ENCODE measurements at places on chromosomes 7 and 10.

DNA sequence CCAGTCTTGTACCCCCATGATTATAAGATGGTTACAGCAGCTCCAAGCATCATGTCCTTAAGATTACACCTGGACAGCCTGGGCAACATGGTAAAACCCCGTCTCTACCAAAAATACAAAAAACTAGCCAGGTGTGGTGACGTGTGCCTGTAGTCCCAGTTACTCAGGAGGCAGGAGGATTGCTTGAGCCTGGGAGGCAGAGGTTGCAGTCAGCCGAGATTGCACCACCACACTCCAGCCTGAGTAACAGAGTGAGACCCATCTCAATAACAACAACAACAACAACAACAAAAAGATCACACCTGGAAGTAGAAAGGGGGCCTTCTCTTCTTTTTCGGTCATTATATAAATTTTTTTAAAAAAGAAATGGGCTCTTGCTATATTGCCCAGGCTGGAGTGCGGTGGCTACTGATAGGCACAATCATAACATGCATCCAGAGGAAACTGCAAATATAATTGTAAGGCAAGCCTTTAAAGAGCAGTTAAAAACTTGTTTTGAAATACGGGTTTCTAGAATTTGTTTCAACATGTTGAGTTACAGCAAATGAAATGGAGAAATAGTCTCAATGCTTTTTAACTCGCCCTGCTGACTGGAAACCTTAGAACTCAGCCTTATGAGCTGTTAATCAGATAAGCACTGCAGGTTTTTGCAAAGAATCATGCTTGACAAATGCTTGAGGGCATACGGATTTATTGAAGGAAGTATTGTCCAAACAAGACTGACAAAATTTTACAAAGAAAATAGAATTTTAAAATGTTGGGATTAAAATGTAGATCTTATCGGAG, 4.7 kb upstream of the ENTPD7 start:
- DNase-seq, result no peak

- DNase-seq, result no peak
These were observed 16.3 kb upstream of the SAR1A start for GRCh38 chr10:70186571-70186970.

DNA sequence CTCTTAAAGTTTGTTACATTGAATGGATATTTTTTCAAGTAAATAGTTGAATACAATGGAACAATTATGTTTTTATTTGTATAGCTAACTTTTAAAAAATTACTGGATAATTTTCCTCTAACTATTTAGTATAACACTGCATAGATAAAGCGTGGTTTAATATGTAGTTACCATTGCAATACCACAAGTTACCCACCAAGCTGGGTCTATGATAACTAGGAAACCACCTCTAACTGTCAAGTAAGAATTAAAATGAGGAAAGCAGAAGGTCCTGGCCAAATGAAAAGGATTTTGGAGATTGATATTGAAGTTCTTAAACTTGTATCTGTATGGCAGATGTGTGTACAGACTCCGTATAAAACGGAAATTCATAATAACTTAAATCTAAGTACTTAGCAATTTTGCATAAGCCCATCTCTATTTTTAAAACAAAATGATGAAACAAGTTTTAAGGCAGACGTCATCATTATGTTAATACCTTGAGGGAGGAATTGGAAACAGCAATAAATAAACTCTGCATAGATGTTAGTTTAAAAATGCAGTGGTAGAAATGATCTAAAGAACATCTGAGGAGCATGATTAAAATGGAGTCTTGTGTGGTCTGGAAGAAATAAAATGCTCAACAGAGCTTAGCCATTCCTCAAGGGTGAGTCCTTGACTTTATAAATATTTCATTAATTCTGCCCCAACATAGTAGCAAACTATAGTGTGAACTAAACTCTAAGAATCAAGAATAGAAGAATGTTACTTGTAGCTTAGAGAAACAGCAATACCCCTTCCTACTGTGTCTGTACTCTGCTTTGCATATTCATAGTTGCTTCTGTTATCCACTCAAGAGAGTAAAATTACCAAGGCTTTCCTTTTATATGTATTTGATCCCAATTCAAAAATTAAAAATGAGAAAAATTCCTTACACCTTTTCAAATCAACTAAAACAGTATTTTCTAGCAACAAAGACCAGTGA, 206.4 kb upstream of the FERD3L start:
- no peak for DNase-seq

DNA sequence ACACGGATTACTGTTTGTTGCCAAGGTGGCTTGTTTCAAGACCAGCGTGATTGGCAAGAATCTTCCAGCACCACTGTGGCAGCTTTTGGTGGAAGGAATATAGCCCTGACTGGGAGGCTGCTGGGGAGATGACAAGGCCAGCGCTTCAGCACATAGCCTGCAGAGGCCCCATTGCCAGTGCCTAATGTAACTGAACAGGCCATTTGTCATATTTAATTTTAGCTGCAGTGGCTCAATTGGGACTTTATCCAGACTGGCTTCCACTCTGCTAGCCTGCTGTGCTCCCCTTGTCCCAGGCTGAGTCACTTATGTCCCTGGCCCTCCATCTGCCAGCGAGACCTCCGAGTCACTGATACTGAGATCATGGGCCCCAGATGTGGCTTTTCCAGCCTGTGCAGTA, 483.1 kb downstream of the GALNT17 start:
- DNase-seq, result no peak

DNA sequence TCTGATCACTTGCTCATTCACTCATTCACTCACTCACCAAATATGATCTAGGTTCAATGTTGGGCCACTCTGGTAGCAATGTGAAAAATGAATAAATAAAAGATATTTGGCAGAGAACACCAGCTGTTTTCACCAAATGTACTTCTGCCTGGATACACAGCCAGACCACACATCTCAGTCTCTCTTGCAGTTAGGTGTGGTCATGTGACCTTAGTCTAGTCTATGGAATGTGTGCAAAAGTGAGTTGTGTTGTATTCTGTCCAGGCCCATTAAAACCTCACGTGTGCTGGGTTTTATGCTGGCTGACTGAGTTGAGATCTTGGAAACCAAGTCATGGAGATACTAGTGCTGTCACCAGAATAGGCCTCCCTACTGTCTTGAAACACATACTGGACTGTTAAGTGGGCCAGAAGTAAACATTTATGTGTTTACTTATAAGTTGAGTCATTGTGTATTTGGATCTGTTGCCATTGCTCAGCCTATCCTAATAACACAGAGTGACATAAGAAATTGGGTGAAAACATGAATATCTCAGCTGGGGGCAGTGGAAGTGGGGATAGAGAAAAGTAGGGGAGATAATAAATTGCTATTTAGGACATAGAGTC, 145.5 kb downstream of the PTEN start:
- DNase-seq, result no peak

- DNase-seq, result no peak
These were observed 197.0 kb upstream of the PRSS58 start for GRCh38 chr7:142454862-142455261.

DNA sequence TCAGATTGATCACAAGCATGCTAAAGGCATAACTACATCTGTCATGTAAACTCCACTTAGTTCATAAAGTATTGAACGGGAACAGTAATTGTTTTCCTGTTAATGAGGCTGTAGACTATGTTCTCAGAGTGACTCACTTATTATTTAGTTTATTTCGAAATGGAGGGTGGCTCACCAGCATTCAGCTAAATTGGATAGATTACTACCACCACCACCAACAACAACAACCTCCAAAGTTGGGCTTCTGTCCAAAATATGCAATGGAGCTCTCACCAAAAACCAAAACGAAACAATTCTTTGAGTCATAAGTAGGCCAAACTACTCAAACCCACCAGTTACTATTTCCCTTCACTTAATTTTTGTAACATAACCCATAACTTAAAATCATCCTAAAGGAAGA, 127.9 kb upstream of the NRBF2 start:
- no peak for DNase-seq

DNA sequence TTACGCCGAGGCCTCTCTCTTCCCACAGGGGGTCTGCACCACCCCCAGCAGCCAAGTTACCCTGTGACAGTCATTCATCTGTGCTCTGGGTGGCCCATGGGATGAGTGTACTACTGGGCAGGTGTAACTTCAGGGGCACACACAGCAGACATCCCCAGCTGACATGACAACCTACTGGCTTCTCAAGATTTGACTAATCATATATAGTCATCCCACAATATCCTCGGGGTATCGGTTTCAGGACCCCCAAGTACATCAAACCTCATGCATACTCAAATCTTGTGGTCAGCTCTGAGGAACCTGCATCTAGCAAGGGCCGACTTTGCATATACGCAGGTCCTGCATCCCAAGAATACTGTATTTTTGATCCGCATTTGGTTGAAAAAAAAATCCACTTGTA, 336.9 kb upstream of the C7orf33 start:
- no peak for DNase-seq

GRCh38 chr7:116731023-116731395, 59.0 kb downstream of the MET start:
- no peak for DNase-seq

- no peak for DNase-seq
These were observed 743.3 kb downstream of the GRID1 start for GRCh38 chr10:85623342-85623741.

DNA sequence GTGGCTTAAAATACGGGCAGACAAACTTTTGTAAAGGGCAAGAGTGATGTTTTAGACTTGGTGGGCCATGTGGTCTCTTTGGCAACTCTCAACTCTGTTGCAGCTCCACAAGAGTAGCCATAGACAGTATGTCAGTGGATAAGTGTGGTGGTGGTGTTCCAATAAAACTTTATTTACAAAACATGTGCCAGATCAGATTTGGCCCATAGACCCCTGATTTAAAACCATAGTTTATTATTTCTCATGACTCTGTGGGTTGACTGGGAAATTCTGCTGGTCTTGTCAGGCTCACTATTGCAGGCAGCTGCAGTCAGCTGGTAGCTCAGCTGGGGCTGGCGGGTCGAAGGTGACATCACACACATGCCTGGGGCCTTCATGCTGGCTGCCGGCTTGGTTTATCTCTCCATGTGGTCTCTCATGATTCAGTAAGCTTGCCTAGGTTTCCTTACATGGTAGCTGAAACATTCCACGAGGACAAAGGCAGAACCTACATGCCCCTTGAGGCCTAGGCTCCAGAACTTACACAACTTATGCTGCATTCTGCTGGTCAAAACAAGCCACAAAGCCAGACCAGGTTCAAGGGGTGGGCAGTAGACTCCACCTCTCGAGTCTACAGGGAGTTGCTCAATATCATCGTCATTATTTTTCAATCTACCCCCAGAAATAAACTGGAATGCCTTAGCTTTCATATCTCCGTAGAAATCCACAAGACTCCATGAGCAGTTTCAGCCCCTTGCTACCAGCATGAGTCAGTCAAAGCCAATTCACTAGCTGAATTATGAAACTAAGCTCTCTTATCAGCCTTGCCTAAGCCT, 245.7 kb downstream of the WDR11 start:
- no peak for DNase-seq

DNA sequence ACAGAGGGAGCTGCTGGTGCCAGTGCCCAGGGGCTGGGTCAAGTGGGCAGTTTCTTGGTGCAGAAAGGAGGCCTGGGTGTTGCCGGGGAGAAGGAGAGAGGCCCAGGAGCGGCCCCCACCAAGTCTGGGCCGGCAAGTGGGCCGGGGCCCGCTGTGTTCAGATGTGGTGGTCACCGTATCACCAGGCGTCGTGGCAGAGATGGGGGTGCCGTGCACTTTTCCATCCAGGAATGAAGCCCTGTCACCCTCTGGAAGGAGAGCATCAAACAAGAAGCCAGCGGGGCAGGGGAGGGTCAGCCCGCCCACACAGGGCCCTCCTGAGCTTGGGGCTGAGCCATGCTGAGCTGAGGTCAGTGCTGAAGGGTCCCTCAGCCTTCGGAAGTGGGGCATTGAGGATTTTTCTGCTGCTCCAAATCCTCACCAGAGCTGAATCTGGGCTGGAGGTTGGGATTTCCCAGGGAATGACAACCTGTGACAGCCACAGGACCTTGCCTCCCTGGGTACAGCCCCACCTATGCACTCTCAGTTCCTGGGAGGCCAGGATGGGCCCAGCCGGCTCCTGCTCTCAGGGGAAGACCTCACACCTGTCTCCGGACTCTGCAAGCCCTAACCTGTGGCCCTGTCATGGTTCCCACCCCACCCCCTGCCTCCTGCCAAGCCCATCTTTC, 27.9 kb upstream of the INPP5A start:
- no peak for DNase-seq

DNA sequence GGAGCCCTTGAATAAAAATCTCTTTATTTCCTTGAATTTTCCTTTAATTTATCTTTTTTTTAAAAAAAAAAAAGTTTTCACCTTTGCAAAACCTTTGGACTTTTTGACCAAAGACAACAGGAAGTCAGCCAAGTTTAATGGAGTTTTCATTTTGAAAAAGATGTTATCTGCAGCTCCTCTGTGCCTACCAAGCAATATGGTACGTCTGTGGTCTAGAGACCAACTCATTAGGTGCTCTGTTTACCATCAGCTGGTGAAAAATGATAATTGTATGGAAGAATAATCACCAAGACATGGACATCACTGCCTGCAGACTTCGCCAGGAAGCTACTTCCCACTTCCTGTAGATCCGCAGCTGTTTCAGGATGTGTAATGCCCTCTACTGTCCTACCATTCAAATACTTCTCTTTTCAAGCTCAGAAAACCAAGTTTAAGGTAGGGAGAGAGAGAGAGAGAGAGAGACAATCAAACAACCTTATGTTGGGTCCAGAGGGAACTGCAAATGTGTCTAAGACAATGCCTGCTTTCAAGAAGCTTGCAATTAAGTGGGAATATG, 18.7 kb downstream of the PLXNA4 start:
- DNase-seq, result no peak

DNA sequence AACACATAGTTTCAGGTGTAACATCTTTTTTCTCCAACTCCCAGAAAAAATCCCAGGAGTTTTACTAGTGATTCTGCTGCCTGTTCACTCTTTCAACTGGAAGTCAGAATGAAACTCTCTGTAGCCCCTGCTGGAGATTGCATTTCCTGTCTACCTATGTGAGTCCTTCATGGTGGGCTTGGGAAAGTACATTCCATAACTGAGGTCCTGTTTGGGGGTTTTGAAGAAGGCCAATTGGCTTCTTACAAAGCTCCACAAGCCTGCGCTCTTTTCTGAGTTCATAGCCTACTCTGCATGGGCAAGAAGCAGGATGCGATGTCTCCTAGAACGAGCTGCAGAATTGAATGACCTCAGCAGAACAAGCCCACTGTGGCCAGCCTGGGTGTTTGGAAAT, 86.7 kb downstream of the LYZL2 start:
- no peak for DNase-seq

DNA sequence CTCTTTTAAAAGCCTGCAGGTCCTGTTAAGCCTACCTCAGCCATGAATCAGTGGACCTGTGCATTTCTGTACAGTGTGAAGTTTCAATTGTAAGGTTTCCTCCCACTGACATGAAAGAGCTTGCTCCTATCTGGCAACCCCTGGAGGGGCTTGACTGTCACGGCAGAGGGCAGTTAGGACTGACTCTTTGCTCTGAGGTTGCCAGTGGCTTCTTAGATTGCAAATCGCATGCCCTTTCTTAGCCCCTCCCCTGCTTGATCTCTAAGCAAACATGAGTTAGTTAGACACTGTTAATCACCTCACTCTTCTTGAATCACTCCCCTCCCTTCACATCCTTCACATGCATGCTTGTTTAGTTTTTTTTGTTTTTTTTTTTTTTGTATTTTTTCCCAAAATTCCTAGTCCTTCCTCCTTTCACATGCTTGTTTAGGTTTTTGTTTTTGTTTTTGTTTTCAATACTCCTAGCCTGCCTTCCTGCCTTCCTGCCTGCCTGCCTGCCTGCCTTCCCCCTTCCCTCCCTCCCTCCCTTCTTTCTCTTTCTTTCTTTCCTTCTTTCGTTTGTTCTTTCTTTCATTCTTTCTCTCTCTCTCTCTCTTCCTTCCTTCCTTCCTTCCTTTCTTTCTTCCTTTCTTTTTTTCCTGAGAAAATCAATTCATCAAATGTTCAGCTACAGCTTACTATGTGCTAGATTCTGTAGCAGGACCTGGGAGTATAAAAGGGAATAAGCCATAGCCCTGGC, 6.0 kb upstream of the HIPK2 start:
- DNase-seq, result no peak

GRCh38 chr10:124211921-124212320, 118.5 kb upstream of the CHST15 start:
- no peak for DNase-seq
